Naive thymus-derived CD4-positive, alpha-beta T cell (primary cell): ENCODE measurements at places on chromosomes 1 and 21. TPM values are rescaled to one million over a fixed set of nuclear protein-coding genes. Genes with fewer than 3 reads are reported as not detected.

TPTE gene
- total RNA-seq: not detected

KCNE2 gene
- not detected for total RNA-seq

ATPAF1 gene
- total RNA-seq: 28.6 TPM

IGSF5 gene
- not detected for total RNA-seq

RNU1-3 gene
- total RNA-seq: 2,341 and 2,444 TPM in 2 replicates

GJB3 gene
- total RNA-seq: not detected

LIPI gene
- not detected for total RNA-seq

- peak overlapping the region; percentile 99 for H3K27ac ChIP-seq
- no peaks in the 10 kb centered on the region for H3K27me3 ChIP-seq
- peaks cover 10% of the 10 kb centered on the region for H3K36me3 ChIP-seq
- peaks cover 21% of the 10 kb centered on the region for H3K4me1 ChIP-seq
- no peak overlapping the region for H3K4me3 ChIP-seq
These were observed 1.8 kb downstream of the RNPC3 start for GRCh38 chr1:103527331-103527730.

- no peaks in the 10 kb centered on the region for H3K27me3 ChIP-seq
- H3K4me3 ChIP-seq: no peak overlapping the region
- DNase-seq: no peak
- H3K4me1 ChIP-seq: peaks cover 4% of the 10 kb centered on the region
- no peaks in the 10 kb centered on the region for H3K36me3 ChIP-seq
- H3K27ac ChIP-seq: no peak overlapping the region
These were observed 10.1 kb downstream of the C1orf162 start for GRCh38 chr1:111483876-111484275.

DNA sequence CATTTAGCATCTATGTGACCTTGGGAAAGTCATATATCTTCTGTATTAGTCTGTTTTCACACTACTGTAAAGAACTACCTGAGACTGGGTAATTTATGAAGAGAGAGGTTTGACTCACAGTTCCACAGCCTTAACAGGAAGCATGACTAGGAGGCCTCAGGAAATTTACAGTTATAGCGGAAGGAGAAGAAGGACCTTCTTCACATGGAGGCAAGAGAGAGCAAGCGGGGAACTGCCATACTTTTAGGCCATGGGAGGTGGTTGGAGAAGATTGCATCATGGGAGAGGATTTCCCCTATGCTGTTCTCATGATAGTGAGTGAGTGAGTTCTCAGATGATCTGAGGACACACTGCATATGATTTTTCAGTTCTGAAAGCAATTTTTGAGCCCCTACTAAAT lies 87.9 kb downstream of the CLEC20A start:
- DNase-seq: no peak
- H3K4me3 ChIP-seq: no peak overlapping the region
- H3K4me1 ChIP-seq: no peaks in the 10 kb centered on the region
- H3K27ac ChIP-seq: no peak overlapping the region
- peaks cover 4% of the 10 kb centered on the region for H3K27me3 ChIP-seq

- no peak overlapping the region for H3K4me3 ChIP-seq
- DNase-seq: no peak
- no peaks in the 10 kb centered on the region for H3K36me3 ChIP-seq
- H3K27me3 ChIP-seq: peaks cover 4% of the 10 kb centered on the region
These were observed 177.3 kb downstream of the CHRM3 start for GRCh38 chr1:239563681-239564080.

- no peaks in the 10 kb centered on the region for H3K27me3 ChIP-seq
- H3K4me3 ChIP-seq: no peak overlapping the region
- no peaks in the 10 kb centered on the region for H3K36me3 ChIP-seq
- H3K27ac ChIP-seq: no peak overlapping the region
- DNase-seq: no peak
- H3K4me1 ChIP-seq: no peaks in the 10 kb centered on the region
These were observed 50.0 kb downstream of the SH3GLB1 start for GRCh38 chr1:86754265-86754974.

DNA sequence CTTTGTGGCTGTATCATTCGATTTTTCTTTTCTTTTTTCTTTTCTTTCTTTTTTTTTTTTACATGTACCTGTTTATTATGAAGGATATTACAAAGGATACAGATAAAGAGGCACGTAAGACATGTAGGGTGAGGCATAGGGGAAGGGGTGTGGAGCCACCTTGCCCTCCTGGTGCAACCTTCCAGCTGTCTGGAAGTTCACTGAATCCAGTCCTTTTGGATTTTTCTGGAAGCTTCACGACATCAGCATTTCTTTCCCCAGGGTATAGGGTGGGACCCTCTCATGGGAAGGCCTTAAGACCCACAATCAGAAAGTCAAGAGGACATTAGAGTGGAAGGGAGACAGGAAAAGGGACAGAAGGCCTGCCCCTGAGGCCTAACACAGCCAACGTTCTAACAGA lies 30.1 kb upstream of the TGFBR3 start:
- H3K4me3 ChIP-seq: no peak overlapping the region
- no peaks in the 10 kb centered on the region for H3K36me3 ChIP-seq
- no peaks in the 10 kb centered on the region for H3K27me3 ChIP-seq
- H3K27ac ChIP-seq: no peak overlapping the region

- no peak overlapping the region for H3K27ac ChIP-seq
- no peaks in the 10 kb centered on the region for H3K27me3 ChIP-seq
- no peak overlapping the region for H3K4me3 ChIP-seq
- no peak for DNase-seq
These were observed 37.3 kb upstream of the ZNF644 start for GRCh38 chr1:91059157-91059556.

DNA sequence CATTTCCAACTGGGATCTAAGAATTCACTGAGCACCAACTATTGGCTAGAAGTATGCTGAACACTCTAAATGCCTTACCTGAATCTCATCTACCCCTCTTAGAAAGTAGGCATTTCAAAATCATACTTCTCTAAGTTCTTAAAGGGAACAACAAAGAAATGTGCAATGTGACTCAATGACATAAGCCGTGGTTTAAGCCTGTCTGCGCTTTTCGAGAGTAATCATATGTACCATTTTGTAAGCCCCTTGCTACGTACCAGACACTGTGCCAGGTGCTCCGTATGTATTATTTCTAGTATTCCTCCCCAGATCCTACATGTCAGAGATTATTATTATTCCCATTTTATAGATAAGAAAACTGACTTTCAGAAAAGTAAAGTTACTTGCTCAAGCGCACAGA lies 454.2 kb downstream of the SETD4 start:
- no peak overlapping the region for H3K4me3 ChIP-seq
- H3K4me1 ChIP-seq: no peaks in the 10 kb centered on the region
- H3K27me3 ChIP-seq: no peaks in the 10 kb centered on the region
- no peak overlapping the region for H3K27ac ChIP-seq
- DNase-seq: no peak

DNA sequence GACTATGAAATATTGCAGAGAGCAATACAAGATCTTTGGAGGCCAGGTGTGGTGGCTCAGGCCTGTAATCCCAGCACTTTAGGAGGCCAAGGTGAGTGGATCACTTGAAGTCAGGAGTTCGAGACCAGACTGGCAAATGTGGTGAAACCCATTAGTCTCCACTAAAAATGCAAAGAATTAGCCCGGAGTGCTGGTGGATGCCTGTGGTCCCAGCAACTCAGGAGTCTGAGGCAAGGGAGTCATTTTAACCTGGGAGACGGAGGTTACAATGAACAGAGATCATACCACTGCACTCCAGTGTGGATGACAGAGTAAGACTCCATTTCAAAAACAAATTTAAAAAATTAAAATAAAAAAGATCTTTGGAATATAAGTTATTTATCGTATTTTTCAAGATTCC lies 76.6 kb downstream of the PRKAB2 start:
- no peak overlapping the region for H3K4me3 ChIP-seq
- H3K4me1 ChIP-seq: no peaks in the 10 kb centered on the region
- no peaks in the 10 kb centered on the region for H3K36me3 ChIP-seq
- H3K27ac ChIP-seq: no peak overlapping the region

DNA sequence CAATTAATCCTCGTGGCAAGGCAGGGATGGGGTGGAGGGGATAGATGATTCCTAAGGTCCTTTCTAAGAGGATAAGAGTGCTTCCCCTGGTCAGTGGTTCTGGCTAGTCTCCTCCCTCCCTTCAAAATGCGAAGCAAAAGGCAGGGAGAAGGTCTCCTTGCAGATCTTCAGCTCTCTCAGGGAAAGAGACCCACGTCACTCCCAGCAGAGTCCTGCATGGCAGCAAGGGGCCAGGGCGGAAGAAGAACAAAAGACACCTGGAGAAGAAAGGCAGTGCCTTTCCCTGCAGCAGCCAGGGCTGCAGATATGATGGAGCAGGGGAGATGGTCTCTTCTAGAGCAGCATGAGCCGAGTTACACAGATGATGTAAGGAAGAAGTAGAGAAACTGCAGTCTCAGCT lies 29.6 kb upstream of the SLAMF9 start:
- no peak for DNase-seq
- no peak overlapping the region for H3K27ac ChIP-seq
- no peaks in the 10 kb centered on the region for H3K36me3 ChIP-seq
- no peak overlapping the region for H3K4me3 ChIP-seq
- H3K4me1 ChIP-seq: no peaks in the 10 kb centered on the region

DNA sequence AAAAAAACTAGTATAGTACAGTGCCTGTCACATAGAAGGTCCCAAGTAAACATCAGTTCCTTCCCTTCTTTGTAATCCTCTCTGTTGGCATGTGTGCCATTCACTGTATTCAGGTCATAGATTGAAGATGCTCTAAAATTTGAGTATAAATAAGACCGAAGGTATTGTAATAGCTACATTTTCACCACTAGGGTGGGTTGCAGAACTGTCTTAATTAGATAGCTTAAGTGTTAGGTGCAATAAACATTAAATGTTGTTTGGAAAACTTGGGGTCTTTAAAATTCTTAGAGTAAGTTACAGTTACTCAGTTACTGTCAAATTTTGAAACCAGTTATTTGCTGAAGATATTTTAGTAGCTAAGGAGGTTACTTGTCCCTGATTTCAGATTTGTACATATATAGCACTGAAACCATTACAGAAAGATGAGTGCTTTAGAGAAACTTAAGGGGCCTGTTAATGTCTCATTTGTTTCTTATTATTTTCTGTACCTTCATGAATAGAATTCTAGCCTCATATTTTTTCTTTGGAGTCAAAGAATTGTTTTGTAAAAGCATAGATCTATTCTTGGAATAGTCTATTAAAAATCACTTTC lies 24.3 kb downstream of the PER3 start:
- DNase-seq: no peak
- H3K36me3 ChIP-seq: peaks cover 37% of the 10 kb centered on the region
- H3K4me1 ChIP-seq: no peaks in the 10 kb centered on the region
- no peak overlapping the region for H3K4me3 ChIP-seq
- H3K27ac ChIP-seq: no peak overlapping the region

- no peak overlapping the region for H3K27ac ChIP-seq
- no peak for DNase-seq
- no peaks in the 10 kb centered on the region for H3K27me3 ChIP-seq
- no peak overlapping the region for H3K4me3 ChIP-seq
These were observed 826.1 kb downstream of the MRPL39 start for GRCh38 chr21:24781146-24781545.

DNA sequence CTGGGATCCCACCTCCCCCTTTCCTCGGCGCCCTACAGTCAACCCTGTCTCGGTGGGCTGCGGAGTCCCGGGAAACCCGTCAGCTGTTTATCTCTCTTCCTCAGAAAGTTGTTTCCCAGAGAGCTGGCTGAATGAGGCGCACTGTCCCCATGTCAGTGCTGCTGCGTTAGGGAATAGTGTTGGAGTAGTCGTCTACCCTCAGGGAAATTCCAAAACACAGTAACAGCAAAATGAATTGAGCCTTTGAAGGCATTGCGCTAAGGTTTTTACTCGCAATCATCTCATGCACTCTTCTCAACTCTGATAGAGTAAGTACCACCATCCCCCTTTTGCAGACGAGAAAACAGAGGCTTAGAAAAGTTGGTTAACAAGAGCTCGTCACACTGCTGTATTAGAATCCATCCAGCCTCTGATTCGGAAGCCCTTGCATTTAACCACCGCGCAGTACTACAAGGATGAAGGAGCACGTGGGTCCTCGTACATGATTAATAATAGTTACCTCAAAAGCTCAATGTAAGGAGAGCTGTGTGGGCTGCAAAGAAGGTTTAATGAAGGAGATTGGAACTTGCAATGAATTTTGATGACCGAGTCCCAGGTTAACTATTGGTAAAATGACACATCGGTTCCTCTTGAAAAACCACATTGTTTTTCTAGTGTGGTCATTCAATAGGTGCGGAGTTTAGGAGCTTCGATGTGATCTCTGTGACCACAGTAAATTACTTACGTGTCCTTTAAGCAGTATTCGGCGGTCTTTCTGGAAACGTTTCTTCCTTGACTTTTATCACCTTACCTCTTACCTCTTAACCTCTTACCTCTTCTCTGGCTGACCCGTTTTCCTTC lies 788 bp upstream of the EDEM3 start:
- DNase-seq: no peak
- H3K27me3 ChIP-seq: no peaks in the 10 kb centered on the region
- peaks cover 13% of the 10 kb centered on the region for H3K4me1 ChIP-seq
- H3K36me3 ChIP-seq: no peaks in the 10 kb centered on the region
- H3K27ac ChIP-seq: peak overlapping the region; percentile 91

DNA sequence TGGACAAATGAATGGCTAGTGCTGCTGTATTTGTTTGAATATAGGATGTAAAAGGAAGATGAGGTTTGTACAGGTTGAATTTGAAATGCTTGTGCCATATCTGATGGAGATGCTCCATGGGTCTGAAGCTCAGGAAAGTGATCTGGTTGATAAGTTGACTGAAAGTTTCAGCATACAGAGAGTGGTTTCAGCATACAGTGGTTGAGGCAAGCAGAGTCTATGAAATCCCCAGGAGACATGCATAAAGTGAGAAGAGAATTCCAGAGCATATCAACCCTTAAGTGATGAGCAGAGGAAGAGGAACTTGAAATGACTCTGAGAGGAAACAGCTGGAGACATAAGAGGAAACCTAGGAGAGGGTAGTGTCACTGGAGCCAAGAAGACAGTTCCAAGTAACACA lies 21.7 kb downstream of the TCHHL1 start:
- H3K36me3 ChIP-seq: no peaks in the 10 kb centered on the region
- H3K27me3 ChIP-seq: peaks cover 6% of the 10 kb centered on the region
- no peak overlapping the region for H3K4me3 ChIP-seq
- no peak overlapping the region for H3K27ac ChIP-seq
- no peaks in the 10 kb centered on the region for H3K4me1 ChIP-seq

GRCh38 chr1:21742578-21742977 lies 40.4 kb downstream of the USP48 start:
- no peaks in the 10 kb centered on the region for H3K4me1 ChIP-seq
- H3K36me3 ChIP-seq: no peaks in the 10 kb centered on the region
- H3K27ac ChIP-seq: no peak overlapping the region
- no peaks in the 10 kb centered on the region for H3K27me3 ChIP-seq
- no peak overlapping the region for H3K4me3 ChIP-seq

- no peak overlapping the region for H3K4me3 ChIP-seq
- no peak overlapping the region for H3K27ac ChIP-seq
- no peaks in the 10 kb centered on the region for H3K36me3 ChIP-seq
- H3K27me3 ChIP-seq: no peaks in the 10 kb centered on the region
- no peaks in the 10 kb centered on the region for H3K4me1 ChIP-seq
These were observed 29.3 kb downstream of the SLC9C2 start for GRCh38 chr1:173573596-173573995.

DNA sequence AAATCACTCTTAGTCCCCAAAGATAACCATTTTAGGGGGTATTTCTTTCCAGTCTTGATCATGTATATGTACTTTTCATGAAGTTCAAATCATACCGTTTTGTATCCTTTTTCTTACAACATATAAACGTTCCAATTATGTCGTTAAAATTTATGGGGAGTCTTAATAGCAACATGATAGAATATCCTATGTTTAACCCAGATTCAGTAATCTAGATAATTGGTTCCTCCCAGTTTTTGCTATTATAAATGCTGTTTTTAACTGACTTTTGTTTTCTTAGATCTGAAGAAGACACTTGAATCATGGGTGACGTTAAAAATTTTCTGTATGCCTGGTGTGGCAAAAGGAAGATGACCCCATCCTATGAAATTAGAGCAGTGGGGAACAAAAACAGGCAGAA lies 3.1 kb downstream of the DHX9 start:
- no peak for DNase-seq
- H3K4me1 ChIP-seq: peaks cover 28% of the 10 kb centered on the region
- no peak overlapping the region for H3K27ac ChIP-seq
